ENCODE measurements at places on chromosomes 4 and X.

DNA sequence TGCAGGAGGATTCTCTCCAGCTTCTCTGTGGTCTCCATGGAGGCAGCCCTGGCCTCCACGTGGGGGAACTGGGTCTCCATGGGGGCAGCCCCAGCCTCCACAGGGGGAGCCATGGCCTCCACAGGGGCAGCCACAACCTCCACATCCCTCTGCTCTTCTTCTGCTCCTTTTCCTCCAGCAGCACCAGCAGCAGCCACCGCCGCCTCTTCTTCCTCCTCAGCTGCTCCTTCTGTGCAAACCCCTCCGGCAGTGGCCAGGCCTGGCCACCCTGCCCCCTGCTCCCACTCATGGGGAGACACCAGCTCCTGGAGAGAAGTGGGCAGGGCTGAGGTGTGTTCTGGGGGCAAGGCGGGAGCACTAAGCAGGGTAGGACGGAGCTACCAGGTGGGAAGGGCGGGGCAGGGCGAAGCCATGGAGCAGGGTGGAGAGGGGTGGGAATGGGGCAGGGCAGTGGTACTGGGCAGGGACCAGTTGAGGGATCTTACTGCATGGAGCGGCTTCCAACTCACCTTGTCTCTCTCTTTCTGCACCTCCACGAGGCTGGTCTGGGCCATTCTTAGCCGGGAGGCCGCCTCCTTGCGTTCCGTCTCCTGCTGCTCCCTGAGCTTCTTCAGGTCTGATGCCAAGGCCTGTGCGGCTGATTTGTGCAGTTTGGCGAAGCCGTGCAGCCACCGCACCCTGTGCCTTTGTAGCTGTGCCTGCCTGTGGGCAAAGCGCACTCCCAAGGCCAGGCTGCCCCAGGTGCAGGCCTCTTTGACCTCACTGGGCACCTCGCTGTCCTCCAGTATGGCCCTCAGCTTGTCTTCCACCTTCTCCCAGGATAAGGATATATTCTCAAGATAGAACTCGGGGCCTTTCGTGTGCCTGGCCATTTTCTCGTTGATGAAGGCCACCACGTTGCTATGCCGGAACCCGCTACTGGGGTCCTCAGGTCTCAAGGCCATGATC, 766 bp downstream of the TEX13A start:
- DNase-seq, result no peak

- no peak for DNase-seq
Observed at GRCh38 chr4:101005659-101006058, 341.7 kb downstream of the PPP3CA start.

GRCh38 chr4:107902715-107903114, 28.6 kb upstream of the CYP2U1 start:
- DNase-seq, result no peak

- no peak for DNase-seq
Observed at GRCh38 chr4:188082796-188083195, 26.6 kb downstream of the TRIML2 start.

DNA sequence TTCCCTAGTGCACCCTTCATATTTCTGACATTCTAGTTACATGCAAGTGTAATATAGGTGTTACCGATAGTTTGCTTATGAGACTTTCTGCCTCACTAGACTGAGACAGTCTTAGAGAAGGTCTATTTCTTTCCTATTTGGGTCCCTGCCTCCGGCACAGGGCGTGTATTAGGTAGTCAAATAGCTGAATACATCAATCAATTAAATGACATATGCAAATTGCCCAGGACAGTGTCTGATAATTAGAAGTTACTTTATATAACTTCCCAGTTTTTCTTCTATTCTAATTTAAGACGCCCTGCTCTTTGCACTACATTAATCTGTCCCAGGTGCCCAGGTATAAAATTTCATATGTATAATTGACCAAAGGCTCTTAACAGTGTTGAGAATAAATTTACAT, 264.2 kb downstream of the RAB28 start:
- no peak for DNase-seq

- no peak for DNase-seq
Observed at GRCh38 chrX:50114113-50114512, 86.7 kb downstream of the AKAP4 start.
